ENCODE measurements at places on chromosomes 7 and 10. TPM values are rescaled to one million over a fixed set of nuclear protein-coding genes. Genes with fewer than 3 reads are reported as not detected.

The SLC16A12 gene
- 3.6 TPM for total RNA-seq

The ENTPD1 gene
- total RNA-seq = not detected

The AGAP4 gene
- 1.6 TPM for total RNA-seq

The CLCN1 gene
- total RNA-seq = under 0.01 TPM

The ANKRD2 gene
- total RNA-seq = 0.89 TPM

The EBLN1 gene
- total RNA-seq = not detected

The MMP21 gene
- not detected for total RNA-seq

The NEUROG3 gene
- total RNA-seq = not detected

The AKR1D1 gene
- not detected for total RNA-seq

The ITGB8 gene
- 3.3 TPM for total RNA-seq

Measured in bronchus fibroblast of lung (primary cell).